ENCODE measurements at places on chromosomes 12 and 14.

GRCh38 chr12:71183018-71183417 lies 25.2 kb upstream of the TSPAN8 start:
- no peak for DNase-seq

DNA sequence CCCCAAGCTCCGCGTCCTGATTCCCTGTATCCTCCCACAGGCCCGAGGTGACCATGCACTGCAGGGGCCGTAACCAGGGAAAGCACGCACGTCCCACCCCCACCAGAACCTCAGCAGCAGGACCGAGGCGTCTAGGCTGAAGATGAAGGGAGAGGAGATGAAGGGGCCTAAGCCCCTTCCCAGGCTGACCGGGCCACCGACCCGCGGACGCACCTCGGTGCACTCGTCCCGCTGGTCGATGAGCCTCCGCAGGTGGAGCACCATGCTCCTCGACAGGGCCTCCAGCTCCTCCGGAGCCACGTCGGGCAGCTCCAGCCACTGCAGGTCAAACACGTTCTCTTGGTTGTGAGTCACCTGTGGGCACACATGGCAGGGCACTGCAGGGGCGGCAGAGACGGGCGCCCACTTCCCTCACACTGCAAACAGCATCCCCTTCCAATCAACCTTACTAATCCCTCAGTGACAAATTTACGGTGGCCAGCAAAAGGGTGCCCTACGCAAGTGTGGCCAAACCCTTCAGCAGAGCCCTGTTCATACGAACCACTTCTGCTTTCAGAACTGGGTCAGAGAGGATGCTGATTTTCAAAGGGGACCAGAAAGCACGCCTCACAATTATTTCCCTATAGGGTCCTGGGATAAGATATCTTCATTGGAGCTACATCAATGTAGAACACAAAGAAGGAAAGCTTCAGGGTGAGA lies 77.8 kb downstream of the CCDC88C start:
- DNase-seq, result no peak

GRCh38 chr14:74652541-74652940 lies 40.5 kb upstream of the LTBP2 start:
- no peak for DNase-seq

- no peak for DNase-seq
Observed at GRCh38 chr12:51717326-51717925, 126.4 kb downstream of the SCN8A start.

GRCh38 chr12:51521554-51522276 lies 69.3 kb upstream of the SCN8A start:
- DNase-seq, result no peak

- DNase-seq, result no peak
Observed at GRCh38 chr12:94545935-94546771, 86.5 kb upstream of the CEP83 start.

GRCh38 chr14:28765831-28766468 lies 637 bp upstream of the FOXG1 start:
- no peak for DNase-seq

DNA sequence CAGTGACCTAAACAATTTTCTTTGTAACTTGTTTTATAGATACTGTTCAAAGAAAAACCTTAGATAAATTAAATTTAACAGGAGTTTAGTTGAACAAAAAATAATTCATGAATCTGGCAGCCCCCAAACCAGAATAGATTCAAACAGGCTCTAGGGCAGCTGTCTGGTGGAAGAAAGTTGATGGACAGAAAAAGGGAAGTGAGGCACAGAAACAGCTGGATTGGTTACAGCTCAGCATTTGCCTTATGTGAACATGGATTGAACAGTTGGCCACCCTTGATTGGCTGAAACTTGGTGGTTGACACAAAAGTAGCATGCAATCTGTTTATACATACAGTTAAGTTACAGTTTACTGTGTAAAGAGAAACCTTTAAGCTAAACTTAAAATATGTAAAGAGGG lies 954.3 kb upstream of the FLRT2 start:
- no peak for DNase-seq

DNA sequence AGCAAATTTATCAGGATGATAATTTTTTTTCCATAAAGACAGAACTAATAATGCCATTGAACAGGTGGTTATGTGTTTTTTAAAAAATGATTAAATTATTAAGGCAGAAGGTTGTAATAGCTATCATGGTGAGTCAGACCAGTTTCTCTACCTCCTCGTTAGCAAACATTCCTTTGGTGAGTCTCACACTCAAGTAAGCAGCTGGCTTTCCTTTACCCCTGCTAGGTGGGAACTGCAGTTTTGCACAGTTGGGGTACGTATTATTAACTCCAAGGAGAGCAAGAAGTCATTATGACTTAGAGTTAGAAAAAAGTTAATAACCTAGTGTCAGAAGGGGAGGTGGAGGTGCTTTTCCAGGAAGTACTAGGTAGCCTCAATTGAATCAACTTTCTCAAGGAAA lies 165.3 kb downstream of the SNAPC1 start:
- DNase-seq, result no peak

- no peak for DNase-seq
Observed at GRCh38 chr12:94433744-94434143, 25.9 kb downstream of the CEP83 start.

GRCh38 chr12:16323010-16323409 lies 24.4 kb upstream of the MGST1 start:
- no peak for DNase-seq

Data from CD4-positive, alpha-beta T cell treated with Interleukin-6 at 100 ng/mL for 8 hours (primary cell).